Stimulated activated CD4-positive, alpha-beta T cell treated with anti-CD3 and anti-CD28 coated beads, Interleukin-15, amount 100 ng/mL, for 1 hour (primary cell): ENCODE measurements at places on chromosomes 7 and 10.
A peak's percentile ranks its signal among the peaks of the same experiment; 100 is the strongest.

DNA sequence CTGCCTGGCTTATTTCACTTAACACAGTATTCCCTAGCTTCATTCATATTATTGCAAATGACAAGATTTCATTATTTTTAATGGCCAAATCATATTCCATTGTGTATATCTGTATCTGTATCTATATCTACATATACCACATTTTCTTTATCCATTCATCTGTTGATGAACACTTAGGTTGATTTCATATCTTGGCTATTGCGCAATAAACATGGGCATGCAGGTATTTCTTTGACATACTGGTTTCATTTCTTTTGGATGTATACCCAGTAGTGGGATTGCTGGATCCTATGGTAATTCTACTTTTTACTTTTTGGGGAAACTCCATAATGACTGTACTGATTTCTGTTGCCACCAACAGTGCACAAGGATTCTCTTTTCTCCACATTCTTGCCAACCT lies 68.9 kb upstream of the CREB5 start:
- no peak for DNase-seq

GRCh38 chr10:113712024-113712423 lies 32.3 kb downstream of the CASP7 start:
- no peak for DNase-seq

DNA sequence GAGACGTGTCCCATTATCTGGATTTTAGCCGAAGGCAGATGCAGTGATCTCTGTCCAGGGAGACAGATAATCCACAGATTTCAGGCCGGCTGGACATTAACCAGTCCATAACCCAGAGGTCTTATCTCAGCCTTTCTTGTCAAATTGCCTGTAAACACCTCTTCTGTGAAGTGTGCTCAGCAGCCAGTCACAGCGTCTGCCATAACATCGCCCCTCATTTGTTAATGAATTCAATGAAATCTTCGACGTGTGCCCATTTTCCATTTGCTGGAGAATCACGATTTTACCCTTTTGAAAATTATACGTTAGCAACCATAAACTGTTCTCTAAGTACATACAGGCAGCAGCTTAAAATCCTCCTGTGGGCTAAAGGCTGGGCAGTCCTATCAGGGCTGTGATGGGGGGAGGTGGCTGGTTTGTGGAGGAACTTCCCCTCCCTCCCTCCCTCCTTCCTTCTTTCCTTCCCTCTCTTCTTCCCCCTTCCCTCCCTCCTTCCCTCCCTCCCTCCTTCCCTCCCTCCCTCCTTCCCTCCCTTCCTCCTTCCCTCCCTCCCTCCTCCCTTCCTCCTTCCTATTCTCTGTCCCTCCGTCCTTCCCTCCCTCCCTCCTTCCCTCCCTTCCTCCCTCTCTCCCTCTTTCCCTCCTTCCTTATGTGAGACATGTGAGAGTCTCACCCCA lies 26.6 kb upstream of the FAM20C start:
- no peak for DNase-seq

- no peak for DNase-seq
Observed at GRCh38 chr10:31274310-31274709, 44.7 kb upstream of the ZEB1 start.

DNA sequence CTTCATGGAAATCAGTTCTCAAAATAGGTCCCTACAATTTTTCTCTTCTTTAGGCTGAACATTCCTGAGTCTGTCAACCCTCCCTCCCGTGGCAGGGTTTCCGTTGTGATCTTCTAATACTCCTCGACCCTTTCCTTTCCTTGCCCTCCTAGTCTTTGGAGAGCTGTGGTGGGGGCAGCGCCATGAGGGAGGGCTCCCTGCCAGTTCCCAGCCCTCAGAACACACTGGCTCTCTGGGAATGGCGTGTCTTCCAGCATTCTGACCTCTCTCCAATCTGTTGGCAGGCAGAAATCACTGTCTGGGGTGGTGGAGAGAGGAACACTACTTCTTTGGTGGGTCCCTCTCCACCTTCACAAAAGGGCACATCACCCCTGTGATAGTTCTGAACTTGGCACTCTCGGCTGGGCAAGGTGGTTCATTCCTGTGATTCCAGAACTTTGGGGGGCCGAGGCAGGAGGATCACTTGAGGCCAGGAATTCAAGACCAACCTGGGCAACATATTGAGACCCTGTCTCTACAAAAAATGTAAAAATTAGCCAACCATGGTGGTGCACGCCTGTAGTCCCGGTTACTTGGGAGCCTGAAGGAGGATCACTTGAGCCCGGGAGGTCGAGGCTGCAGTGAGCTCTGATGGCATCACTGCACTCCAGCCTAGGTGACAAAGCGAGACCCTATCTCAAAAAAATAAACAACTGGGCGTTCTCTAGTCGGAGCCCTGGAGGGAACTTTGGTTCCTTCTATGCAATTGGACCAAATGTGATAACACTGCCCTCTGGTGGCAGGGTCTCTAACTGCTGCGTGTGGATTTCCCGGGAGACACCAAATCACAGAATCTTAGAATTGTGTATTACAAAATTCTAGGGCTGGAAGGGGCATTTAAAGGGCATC lies 13.1 kb upstream of the ARPC1A start:
- DNase-seq = peak; percentile 57

DNA sequence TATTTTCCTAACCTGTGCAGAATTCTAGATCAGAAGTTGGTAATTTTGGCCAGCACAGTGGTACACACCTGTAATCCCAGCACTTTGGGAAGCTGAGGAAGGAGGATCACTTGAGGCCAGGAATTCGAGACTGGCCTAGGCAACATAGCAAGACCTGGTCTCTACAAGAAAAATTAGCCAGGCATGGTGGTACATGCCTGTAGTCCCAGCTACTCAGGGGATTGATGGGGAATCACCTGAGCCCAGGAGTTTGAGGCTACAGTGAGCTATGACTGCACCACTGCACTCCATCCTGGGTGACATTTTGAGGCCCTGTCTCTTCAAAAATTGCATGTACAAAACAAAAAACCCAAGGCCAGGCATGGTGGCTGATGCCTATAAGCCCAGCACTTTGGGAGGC lies 8.6 kb downstream of the PGAM1 start:
- no peak for DNase-seq

DNA sequence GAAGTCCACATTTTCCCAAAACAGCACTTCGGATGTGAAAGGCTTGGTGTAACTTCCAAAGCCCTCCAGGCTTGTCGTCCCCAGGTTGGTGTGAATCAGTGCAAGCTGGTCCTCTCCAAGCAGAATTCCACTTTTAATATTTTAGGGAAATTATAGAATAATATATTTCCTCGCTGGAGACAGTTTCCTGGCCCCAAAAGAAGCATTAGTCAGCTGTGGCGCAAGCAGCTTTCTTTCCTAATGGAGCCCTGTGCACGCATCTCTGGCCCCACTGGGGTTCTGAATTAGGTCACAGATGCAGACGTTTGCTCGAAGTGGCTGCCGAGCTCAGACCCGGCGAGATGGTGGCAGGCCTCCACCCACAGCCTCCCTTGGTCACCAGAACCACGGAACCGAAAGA lies 33.3 kb upstream of the MNX1 start:
- DNase-seq = no peak

- no peak for DNase-seq
Observed at GRCh38 chr7:15723841-15724240, 37.4 kb upstream of the MEOX2 start.

DNA sequence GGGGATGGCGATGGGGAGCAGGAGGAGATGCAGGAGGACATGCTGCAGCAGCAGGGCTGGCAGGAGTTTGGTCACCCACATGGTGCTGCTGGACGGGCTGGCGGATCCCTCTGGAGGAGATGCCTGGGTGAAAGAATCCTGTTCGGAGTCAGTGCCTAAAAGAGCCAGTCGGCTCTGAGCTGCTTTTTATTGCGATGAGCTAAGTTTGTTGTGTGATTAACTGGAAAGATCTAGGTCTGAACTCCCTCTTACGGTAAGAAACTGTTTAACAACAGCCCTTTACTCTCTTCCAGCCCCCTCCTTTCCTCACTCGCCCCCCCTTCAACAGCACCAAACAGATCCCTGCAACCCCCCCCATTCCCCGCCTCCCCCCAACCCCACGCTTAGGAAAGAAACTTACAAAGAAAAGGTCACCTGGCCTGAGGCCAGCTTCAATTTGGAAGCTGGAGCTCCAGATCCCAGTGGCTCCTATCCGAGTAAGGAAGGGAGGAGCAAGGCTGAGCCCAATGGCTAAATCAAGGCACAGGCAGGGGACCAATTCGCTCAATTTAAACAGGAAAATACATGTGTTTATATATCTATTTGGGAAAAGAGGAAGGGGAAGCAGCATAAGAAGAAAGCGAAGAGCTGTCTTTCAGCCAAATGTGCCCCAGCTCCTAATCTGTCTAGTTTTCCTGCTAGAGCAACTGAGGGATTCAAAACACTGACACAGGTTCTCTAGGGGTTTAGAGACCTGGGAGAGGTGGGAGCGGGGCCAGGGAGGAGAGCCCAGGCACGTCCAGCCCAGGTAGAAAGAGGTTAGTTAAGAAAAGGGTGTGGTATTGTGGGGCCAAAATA lies at the start of gene HGF:
Gene HGF (minus strand): TSS at position 157 of the 837 bp plus-strand sequence. CDS start 76 bp downstream, at position 81.
- no peak for DNase-seq

DNA sequence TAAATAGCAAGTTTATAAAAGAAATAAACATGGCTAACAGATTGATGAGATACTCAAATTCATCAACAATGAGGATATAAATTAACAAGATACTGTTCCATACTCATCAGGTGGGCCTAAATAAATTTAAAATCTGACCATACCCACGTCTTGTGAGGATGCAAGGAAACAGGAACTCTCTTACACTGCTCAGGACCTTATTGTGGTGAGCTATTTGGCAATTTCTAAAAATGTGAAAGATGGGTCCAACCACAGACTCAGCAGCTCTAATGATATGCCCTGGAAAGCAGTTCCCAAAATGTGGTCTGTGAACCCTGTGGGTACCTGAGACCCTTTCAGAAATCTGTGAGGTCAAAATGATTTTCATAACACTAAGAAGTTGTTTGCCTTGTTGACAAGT lies 21.5 kb downstream of the RPP38 start:
- DNase-seq = no peak

DNA sequence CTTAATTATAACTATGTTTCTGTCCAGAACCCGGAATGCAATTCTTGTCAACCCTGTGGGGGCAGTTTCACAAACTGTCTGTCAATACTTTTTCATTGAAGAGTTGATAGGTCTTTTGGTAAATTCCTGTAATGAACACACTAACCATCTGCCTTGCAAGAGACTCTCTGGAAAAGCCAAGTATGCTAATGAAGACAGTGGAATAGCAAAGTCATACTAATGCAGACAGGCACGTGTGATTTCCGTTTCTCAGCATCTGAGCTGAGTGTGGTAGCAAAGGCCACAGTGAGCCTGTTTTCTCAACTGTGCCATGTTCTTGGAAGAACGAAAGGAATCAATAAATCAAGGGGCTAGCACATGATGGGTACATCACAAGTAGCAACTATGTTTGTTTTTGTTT lies 494.1 kb upstream of the NRP1 start:
- no peak for DNase-seq

- no peak for DNase-seq
Observed at GRCh38 chr10:120260456-120260855, 196.6 kb upstream of the PLPP4 start.

- DNase-seq = no peak
Observed at GRCh38 chr7:29345590-29345989, 151.0 kb downstream of the CHN2 start.

- DNase-seq = no peak
Observed at GRCh38 chr10:21292763-21293517, 232.5 kb downstream of the SKIDA1 start.

DNA sequence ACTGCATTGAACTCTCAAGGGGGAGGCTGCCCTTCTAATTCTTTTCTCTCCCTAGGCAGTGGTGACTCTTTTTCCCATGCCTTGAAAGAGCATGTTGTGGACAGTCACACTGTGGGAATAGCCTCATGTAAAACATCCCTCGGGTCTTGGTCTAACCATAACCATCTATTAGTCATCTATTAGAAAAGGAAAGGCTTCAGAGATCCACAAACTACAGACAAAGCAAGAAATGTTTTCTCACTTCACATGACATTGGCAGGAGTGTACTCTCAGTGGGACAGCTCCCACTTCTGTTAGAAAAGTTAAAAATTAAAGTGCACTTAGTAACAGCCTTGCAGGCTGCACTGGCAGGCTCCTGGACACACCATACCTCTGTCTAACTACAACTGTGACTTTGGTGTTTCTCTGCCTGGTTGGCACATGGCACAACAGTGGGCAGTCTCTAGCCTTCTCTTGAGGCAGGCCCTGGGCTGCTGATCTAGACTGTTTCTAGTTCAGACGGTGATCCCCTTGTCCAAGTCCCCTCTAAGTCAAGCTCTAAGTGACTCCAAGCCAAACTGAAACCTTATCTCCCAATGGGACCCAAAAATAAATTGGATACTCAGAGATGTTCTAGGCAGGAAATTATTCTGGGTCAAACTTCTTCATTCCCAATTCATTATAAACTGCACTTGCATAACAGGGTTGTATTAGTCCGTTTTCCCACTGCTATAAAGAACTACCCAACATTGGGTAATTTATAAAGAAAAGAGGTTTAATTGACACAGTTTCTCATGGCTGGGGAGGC lies 57.9 kb upstream of the ITGB1 start:
- DNase-seq = no peak

DNA sequence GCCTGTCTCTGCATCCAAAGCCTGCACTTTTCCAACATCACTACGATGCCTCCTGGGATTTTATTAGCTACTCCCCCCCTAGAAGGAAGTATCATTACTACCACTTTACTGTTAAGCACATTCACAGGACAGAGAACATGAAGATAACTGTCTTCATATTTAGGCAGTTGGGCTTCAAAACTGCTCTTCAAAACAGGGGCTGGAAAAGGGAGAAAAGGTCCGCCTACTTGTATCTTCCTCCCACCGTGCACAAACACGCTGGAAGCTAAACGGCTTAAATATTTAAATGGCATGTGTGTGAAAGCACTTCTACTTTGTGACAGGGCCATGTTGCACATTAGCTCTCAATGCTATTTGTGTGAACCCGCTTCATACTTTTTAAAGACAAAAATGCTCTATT lies 999 bp downstream of the ITIH5 start:
- no peak for DNase-seq

- DNase-seq = no peak
Observed at GRCh38 chr7:51020944-51021343, 238.2 kb upstream of the GRB10 start.

GRCh38 chr10:13773496-13774170 lies 186.9 kb downstream of the PRPF18 start:
- no peak for DNase-seq
